Neuronal stem cell (in vitro differentiated cells): ENCODE measurements at places on chromosomes 11 and 22.

- DNase-seq, result no peak
Observed at GRCh38 chr11:7332962-7333361, 81.3 kb downstream of the SYT9 start.

DNA sequence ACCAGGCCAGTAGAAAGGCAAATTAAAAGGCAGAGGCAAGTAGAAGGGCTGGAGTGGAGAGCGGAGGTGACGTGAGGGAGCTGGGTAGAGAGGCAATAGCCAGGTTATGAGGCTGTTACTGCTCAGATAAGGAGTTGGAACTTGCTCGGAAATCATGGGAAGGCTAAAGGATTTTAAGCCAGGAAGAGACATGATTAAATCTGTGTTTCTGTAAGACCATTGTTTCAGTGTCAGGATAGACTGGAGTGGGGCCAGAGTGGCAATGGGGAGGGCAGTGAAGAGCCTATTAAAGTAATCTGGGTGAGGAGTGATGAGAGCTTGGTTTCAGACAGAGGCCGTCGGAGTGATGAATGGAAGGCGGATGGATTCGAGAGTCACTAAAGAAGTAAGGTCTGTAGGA is 39.0 kb downstream of the GRAMD1B start:
- no peak for DNase-seq

GRCh38 chr22:27602390-27602789 is 199.2 kb downstream of the MN1 start:
- no peak for DNase-seq

DNA sequence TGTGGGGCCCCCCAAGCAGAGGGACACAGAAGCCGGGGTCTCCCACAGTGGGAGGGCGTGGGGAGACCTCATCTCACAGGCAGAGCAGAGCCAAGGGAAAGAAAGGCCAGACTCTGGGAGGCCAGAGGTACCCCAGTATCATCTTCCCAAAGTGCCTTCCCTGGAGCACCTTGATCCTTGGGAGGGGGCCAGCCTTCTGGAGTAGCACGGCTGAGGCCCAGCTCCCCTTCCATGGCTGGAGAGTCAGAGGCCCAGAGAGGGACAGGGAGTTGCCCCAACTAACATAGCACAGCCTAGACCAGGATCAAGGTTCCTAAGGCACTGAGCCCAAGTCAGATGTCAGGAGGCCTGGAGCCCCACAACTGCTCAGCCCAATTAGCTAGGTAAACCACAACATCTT is 50.6 kb downstream of the ELFN2 start:
- DNase-seq, result no peak

DNA sequence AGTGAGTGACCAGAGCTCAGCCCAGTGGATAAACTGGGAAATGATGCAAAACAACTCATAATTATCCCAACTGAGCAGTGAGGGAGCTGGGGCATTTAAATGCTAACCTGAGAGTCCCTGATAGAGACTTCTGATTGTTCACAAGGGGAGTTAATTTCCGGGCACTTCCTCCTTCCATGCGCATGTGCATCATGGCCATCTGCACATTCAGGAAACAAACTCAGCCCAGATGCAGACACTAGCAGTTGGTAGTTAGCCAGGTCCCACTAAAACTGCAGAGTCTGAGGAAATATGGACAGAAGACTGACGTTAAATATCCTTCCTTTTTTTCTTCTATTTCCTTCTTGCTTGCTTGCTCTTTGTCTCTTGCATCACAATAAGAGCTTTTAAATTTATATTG is 852.1 kb upstream of the LRRC4C start:
- DNase-seq, result no peak

DNA sequence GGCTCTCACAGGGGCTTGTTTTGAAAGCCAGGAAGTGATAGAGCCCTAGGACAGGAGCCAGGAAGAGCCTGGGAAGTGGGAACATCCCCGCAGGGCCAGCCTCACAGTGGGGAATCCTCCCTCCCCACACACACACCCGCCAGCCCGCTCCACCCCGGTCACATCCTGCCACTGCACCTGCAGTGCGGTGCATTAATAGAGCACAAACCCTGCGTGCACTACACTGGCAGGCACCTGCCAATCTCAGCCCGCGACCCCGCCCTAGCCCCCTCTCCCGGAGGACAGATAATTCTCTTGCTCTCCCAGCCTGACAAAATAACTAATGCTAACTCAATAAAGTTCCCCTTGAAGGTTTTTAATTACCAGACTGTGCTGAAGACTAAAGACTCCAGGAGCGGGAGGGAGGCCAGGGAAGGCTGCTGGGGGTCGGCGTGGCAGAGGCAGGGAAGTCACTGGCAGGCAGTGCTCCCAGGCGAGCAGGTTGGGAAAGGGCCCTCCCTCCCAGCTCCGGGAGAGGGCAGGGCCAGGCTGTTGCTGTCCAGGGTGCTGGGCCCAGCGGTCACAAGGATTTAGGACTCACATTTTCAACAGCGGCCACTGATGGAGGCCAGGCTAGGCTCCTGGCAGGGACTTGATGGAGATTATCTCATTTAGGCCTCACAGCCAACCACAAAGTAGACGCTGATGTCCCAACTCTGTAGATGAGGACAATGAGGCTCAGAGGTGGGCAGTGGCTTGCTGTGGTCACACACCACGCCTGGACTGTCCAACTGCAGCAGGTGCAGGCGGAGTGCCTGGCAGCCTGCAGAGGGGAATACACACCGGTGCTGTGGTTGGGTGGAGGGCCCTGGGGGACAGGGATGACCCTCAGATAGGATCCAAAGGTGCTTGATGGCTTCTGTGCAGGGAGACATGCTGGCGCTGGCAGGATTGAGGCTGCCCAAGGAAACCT is 23.9 kb upstream of the TCF20 start:
- peak; percentile 72 for DNase-seq

DNA sequence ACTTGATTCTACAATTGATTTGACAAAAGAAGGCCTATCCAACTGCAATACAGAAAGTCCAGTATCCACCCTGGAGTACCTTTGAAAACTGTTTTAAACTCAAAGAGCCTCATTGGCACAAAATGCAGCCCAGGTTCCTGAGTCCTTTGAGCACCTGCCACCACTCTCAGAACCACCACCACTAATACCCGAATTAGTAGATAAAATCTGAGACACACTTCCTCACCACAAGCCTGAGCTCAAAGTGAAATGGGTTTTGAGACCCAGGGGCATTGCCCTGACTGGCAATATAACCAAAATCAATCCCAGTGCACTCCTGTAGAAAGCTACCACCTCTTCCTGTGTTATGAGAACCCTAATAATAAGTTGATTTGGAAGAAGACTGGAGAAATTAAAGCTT is 215.7 kb downstream of the CSNK2A3 start:
- DNase-seq, result no peak

GRCh38 chr11:61126256-61126655 is 24.0 kb downstream of the CD5 start:
- no peak for DNase-seq

DNA sequence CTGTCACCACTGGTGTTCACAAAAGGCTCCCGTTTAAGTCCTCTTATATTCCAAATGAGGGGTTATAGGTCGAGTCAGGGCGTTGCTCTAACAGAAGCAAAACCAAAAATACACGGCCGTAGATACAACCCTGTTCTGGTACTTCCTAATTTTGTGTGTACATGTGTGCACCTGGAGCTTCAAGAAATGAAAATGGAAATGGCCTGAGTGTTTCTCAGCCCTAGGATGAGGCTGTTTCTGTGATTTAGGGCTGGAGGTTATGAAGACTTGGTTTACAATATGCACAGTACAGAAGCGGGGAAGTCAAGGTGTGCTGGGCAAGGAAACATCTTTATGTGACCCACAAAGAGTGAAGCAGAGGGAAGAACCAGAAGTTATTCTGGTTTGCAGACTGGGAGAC is 110.4 kb upstream of the OR4B1 start:
- no peak for DNase-seq

DNA sequence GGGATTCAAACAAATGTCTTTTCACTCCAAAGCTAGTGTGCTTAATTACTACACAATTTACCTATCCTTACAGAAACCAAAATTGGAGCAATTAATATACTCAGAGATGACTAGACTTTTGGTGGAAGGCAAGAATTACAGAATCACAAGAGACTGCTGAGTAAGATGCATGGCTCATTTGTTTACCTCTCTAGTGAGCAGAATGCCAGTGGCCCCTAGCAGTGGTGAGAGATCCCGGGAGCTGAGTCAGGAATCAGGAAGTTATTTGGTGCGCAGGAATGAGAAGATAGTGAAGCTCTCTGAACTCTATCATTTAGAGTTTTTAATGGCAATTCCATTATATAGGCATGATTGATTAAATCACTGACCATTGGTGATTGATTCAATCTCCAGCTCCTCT is 188.9 kb upstream of the SESN3 start:
- DNase-seq, result no peak

GRCh38 chr11:30125456-30125855 is 105.4 kb upstream of the FSHB start:
- no peak for DNase-seq

GRCh38 chr11:80846442-80846841 is 1405.6 kb upstream of the TENM4 start:
- no peak for DNase-seq

DNA sequence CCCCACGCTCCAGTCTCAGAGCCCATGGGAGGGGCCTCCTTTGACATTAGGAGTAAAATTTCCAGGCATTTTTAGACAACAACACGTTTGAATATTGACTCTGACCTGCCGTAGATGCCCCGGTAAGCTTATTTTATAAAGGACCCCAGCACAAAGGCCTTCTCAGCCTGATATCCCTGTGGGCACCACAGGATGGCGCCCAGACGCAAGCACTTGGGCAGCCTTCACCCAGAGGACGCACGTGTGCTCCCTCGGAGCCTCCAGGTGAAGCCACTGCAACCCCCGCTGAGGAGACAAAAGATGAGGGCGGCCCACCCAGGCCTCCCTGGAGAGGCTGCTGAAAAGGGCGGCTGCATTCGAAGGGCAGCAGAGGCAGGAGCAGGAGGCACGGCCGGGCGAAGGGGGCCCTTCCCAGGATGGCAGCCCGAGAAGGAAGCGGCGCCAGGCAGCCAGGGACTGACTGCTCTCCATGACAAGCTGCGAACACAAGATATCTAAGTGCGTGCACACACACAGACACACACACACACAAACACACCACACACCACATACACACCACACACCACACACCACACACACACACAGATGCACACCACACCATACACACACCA is 15.2 kb upstream of the TH start:
- peak; percentile 54 for DNase-seq

- no peak for DNase-seq
Observed at GRCh38 chr22:23239429-23239828, 59.1 kb downstream of the BCR start.

DNA sequence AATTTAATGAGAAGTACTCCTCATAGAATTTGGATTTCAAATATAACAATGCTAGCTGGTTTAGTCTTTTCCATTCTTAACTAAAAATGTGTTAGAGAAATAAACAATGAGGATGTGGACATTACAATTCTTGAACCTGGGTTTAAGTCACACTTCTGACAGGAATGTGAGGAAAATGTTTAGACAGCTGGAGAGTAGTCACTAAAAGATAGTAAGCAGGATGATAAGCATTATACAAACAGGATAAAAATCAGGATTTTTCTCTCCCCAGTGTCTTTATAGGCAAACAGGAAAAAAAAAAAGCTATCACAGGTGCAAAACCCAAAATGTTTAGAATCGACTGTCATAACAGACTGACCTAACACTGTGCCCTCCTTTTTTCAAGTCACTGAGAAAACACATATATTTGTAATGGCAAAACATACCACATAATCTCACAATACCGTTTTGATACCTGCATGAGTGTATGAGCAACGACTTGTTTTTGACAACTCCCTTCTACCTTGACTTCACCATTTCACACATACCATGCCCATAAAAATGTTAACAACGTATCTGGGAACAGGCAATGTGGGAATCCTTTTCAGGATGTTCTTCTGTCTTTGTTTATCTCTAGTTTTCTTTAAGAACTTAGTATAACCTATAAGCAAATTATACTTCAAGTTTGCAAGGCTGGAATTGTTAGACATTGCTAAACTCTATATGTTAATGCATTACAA is 242.0 kb downstream of the SBF2 start:
- no peak for DNase-seq

- no peak for DNase-seq
Observed at GRCh38 chr22:43266076-43266475, 77.1 kb downstream of the SCUBE1 start.

GRCh38 chr22:37378642-37379058 is 48.6 kb downstream of the ELFN2 start:
- no peak for DNase-seq

DNA sequence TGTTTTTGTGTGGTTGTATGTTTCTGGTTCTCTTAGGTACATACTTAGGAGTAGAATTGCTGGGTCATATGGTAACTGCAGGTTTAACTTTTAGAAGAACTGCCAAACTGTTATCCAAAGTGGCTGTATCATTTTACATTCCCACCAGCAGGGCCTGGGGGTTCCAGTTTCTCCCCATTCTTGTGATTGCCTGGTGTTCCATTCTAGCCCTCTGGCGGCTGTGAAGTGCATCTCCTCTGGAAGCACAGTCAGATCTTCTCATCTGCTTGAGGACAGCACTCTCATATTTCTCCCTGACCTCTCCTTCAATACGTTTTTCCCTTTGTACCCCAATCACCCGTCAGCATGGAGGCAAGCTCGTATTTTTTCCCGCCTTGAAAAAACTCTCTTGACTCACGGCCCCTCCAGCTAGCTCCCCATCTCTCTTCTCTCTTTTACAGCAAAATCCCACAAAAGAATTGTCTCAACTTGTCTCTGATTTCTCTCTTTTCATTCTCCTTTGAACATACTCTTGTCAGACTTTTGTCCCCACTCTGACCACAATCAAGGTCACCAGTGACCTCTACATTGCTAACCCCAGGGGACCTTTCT is 56.8 kb upstream of the THY1 start:
- DNase-seq, result no peak

DNA sequence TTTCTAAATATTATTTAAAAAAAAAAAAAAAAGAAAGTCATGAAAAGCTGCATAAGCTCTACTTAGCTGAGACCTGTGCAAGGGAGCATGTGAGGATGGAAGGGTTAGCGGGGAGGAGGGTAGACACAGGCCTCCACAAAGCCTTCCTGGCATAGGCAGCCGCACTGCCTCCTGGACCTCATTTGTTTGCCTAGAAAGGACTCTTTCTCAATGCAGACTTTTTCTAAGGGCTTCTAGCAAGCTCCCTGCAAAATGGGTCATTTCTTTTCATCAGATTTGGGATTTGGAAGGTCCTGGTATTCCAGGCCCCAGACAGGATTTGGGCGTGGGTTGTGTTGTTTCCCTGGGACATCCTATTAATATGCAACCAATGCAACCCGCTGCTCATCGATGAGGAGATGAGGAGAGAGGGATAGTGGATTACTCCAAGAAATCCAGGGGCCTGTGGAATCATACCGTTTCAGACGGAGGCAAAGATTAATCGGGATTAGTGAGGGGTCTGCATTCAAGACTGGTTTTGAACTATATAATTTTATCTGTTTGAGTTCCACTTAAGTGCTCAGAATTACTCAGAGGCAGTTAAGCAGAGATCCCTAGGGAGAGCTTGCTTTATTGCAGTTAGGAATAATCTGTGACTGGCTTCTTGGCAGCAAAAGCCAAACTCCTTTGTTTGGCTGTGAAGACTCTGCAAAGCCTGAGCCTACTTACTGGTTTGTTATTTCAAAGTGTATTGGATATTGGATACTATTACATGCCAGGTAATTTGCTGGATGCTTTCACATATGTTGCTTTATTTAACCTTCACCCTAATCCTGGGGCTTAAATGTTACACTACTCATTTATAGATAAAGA is 106.9 kb upstream of the NAV2 start:
- DNase-seq, result no peak

- no peak for DNase-seq
Observed at GRCh38 chr11:91771961-91772360, 452.7 kb upstream of the FAT3 start.
